Stimulated activated CD8-positive, alpha-beta memory T cell treated with anti-CD3 and anti-CD28 coated beads, Interleukin-4, amount 100 ng/mL, for 1 hour (primary cell): ENCODE measurements at places on chromosomes 2 and 18.

GRCh38 chr2:167640096-167640495 is 607.3 kb downstream of the STK39 start:
- DNase-seq, result no peak

DNA sequence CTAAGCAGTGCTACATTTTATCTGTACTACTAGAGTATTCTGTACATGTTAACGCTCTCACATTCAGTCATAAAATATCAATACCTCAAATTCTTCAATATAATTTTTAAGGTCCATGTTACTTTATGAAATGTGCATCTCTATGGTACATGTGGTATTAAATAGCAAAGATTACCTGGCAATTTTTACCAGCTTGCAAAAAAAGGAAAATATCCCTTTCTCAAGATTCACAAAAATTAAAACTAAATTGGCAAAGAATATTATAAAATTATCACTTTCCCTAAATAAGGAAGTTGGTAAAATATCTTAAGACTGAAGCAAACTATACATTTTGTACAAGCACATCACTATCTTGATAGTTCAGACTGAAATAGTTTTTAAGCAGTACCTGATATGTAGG is 115.0 kb upstream of the RNU4ATAC start:
- DNase-seq, result no peak

- no peak for DNase-seq
Measured at GRCh38 chr2:46821600-46821999, 94.0 kb downstream of the MCFD2 start.

DNA sequence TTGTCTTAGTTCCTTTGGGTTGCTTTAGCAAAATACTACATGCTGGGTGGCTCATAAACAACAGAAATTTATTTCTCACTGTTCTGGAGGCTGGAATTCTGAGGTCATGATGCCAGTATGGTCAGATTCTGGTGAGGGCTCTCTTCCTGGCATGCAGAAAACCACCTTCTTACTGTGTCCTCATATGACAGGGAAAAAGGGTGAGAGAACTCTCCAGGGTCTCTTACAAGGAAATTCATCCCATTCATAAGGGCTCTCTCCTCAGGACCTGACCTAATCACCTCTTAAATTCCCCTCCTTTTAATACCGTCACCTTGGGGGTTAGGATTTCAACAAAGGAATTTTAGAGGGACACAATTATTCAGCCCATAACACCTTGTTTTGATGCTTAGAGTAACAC is 243.1 kb upstream of the TNP1 start:
- no peak for DNase-seq

DNA sequence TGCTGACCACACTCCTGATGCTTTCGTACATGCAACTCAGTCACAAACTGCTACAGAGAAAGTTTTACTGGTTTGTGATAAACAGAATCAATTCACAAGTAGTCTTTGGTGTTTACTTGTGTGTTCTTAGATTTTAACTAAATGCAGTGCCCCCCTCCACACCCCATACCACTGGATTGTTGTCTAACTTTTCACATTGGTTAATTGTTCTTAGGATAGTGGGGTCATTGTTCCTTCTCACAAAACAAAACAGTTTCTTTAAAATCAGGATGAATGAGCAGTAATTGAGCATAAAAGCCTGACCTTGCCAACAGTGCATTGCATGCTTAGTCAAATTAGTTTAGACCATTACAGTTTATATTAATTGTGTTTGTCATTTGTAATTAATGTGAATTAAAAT is 14.1 kb upstream of the PNPT1 start:
- DNase-seq, result no peak

GRCh38 chr18:28178720-28179119 is 1.8 kb upstream of the CDH2 start:
- no peak for DNase-seq

GRCh38 chr2:7440977-7441376 is 523.8 kb downstream of the RNF144A start:
- DNase-seq, result no peak

DNA sequence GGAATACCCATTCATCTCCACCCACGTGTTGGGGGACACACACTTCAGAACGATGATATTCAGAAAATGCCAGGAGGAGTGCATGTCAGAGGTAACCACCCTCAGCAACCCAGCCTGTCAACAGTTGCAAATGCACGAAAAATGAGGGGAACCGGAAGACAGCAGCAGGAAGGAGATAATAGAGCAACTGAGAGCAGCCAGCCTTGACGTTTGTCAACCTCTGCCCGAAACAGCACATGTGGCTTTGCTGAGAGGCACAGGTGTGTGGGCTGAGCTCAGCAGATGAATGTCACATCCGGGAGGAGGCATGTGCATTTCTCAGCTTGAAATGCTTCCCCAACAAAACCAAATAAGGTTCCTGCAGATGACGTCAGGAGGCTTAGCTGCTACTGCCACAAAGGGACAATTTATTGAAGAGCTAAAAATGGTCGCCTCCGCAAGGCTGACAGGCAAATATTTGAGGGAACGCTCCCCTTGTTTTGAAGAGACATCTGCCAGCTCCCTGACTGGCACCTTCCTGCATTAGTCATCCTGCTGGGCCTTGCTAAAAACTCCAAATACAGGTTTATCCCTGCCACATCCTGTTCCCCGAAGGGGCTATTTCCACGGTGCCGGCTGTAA is 419.0 kb downstream of the NBAS start:
- DNase-seq, result no peak

DNA sequence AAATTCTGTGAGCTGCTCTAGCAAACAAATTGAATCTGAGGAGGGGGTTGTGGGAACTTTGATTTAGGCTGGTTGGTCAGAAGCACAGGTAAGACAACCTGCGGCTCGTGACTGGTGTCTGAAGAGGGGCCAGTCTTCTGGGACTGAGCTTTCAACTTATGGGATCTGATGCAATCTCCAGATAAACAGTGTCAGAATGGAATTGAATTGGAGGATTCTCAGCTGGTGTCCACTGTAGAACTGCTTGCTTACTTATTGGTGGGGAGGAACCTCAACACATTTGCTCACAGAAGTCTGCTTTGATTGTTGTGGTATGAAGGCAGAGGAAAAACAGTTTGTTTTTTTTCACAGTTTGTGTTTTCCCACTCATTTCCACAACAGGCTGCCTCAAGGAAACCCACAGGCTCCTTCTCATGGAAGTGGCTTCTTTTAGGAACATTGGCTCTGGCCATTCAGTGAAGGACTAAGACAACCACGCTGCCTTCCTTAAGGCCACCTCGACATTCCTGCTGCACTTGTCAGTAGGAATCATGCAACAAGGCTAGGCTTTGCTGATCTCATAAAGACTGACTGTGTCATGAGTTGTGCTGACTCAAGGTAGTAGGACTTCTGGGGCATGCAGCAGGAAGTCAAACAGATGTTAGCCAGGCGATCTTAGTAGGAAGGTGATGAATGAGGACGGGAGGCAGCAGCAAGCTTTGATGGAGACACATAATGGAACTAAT is 104.7 kb downstream of the TSN start:
- no peak for DNase-seq

GRCh38 chr2:224938651-224939182 is 103.6 kb downstream of the DOCK10 start:
- no peak for DNase-seq

GRCh38 chr2:239328351-239329191 is 72.2 kb downstream of the HDAC4 start:
- no peak for DNase-seq

- DNase-seq, result no peak
Measured at GRCh38 chr2:8872821-8873432, 35.5 kb upstream of the KIDINS220 start.

GRCh38 chr2:177207101-177207500 is 5.5 kb upstream of the HNRNPA3 start:
- no peak for DNase-seq

- DNase-seq, result no peak
Measured at GRCh38 chr2:127011231-127011661, 95.7 kb downstream of the BIN1 start.

DNA sequence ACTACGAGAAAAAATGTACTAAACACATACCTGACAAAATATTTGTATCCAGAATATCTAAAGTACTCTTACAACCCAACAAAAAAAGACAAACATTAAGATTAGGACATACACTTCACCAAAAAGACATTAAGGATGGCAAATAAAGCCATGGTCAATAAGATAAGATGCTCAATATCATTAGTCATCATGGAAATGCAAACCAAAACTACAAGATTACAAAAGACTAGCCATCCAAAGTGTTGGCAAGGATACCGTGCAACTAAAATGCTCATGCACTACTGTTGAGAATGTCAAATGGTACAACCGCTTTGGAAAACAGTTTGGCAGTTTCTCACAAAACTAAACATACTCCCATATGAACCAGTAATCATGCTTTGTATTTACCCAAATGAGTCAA is 29.7 kb downstream of the MAP3K2 start:
- no peak for DNase-seq

DNA sequence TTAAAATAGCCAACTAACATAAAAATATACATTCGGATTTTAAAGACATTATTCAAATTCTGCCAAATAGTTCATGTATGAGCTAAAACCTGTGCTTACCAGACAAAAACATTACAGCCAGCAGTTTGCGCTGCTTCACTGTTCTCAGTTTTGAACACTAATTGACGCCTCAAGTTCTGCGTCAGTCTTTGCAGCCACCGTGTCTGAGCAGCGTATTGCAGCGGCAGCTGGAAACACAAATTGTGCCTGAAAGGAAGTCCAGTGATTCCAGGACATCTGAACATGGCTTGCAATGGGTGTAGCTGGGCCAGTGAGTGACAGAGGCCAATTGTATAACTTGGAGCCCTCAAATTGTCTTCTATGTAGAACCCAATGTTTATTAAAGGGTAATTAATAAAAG is 267.6 kb downstream of the TFCP2L1 start:
- DNase-seq, result no peak

- no peak for DNase-seq
Measured at GRCh38 chr2:151632993-151633565, 101.2 kb downstream of the NEB start.

- DNase-seq, result no peak
Measured at GRCh38 chr2:216687646-216688045, 7.7 kb downstream of the IGFBP5 start.

- no peak for DNase-seq
Measured at GRCh38 chr2:238420878-238421694, 5.6 kb upstream of the ASB1 start.

DNA sequence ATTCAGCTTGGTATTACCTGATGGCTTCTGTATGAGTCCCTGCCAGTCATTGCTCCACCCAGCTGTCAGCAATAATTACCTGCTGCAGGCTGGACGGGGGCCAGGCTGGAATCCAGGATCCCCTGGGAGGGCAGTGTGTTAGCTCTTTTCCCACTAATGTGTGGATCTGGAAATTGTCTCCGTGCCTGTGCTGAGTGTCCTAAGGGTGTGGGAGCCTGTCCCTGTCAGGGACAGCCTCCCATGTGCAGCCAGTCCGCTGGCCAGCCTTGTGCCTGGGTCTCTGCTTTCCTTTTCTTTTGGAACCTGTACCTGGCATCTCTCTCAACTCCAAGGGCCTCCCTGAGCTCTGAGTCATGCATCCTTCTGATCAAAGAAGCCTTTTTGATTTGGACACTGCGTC is 107.2 kb upstream of the SPRED2 start:
- DNase-seq, result no peak

GRCh38 chr18:55321265-55322177 is 266.5 kb downstream of the TCF4 start:
- no peak for DNase-seq
